ENCODE measurements at places on chromosomes 13 and 19.

DNA sequence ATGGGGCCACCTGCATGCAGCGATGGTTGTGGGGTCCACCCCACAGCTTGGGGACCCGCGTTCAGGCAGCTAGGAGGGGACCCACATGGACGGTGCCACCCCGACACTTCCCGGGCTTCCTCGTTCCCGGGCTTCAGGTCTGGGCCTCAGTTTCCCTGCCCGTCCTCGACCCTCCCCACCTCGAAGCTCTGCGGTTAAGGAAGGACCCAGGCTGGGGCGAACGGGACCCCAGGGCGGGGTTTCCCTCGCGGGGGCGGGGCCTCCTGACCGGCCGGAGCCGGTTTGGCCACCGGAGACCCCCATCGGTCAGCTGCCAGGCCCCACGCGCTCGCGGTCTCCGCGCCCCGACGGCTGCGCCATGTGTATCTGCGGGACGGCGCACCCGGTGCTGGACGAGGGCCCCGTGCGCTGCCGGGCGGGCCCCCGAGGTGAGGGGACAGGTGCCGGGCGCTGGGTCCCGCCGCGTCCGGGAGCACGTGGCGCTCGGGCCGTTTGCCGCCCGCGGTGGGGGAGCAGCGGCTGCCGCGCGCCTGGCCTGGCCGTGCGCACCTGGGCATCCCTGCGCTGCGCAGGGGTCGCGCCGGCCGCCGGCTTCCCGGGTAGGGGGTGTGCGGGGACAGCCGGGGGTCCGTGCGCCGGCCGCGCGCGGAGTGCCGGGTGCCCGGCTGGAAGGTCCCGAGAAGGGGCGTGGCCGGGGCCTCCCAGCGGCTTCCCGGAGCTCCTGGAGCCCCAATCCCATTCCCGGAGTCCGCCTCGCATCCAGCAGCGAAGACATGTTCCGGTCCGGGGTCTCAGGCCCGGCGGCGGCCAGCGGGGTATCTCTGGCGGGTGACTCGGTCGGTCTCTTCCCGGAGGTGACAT lies 4.2 kb downstream of the ARHGAP45 start:
- DNase-seq, result no peak

DNA sequence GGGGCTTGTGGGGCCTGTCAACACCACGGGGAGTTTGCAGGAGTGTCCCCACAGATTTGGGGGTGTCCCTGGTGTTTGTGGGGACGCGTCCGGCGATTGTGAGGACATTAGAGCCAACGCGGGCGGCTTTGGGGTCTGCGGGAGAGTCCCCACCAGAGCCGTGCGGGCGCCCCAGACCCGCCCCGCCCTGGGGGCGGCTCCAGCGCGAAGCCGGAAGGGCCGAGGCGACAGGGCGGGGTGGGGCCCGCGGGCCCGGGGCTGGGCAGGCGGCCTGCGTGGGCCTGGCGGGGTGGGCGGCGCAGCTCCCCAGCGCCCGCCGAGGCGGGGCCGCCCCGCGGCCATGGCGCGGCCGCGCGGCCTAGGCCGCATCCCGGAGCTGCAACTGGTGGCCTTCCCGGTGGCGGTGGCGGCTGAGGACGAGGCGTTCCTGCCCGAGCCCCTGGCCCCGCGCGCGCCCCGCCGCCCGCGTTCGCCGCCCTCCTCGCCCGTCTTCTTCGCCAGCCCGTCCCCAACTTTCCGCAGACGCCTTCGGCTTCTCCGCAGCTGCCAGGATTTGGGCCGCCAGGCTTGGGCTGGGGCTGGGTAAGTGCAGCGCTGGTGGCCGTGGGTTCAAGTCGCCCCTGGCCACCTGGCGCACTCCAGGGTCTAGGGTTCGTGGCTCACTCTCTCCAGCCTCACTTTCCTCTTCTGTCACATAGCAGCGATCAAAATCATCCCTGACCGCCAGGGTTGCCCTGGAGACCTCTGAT lies 10.3 kb downstream of the PDE4A start:
- no peak for DNase-seq

- no peak for DNase-seq
Observed at GRCh38 chr13:80055847-80056246, 285.1 kb downstream of the SPRY2 start.

GRCh38 chr13:50911081-50911631 lies 1.6 kb downstream of the RNASEH2B start:
- no peak for DNase-seq

- no peak for DNase-seq
Observed at GRCh38 chr19:35756377-35757230, at the start of gene HSPB6. HSPB6 (minus strand) TSS chr19:35757029; CDS start chr19:35757008, 21 bp downstream.

- DNase-seq, result no peak
Observed at GRCh38 chr13:93409001-93409400, 182.4 kb downstream of the GPC6 start.

- DNase-seq, result no peak
Observed at GRCh38 chr13:93522501-93522900, 295.9 kb downstream of the GPC6 start.

GRCh38 chr13:28320209-28320608 lies 174.7 kb downstream of the FLT1 start:
- no peak for DNase-seq

- no peak for DNase-seq
Observed at GRCh38 chr19:1416014-1416841, 8.8 kb downstream of the DAZAP1 start.
